ENCODE measurements at places on chromosomes 7 and 10.

GRCh38 chr7:87624628-87625027, 3.6 kb upstream of the RUNDC3B start:
- no peak for DNase-seq

- DNase-seq: no peak
These were observed 166.8 kb downstream of the ETV1 start for GRCh38 chr7:13822678-13823077.

GRCh38 chr7:42224391-42225003, 12.5 kb downstream of the GLI3 start:
- DNase-seq: no peak

GRCh38 chr10:33335801-33336581, 1.5 kb upstream of the NRP1 start:
- DNase-seq: peak; percentile 48

DNA sequence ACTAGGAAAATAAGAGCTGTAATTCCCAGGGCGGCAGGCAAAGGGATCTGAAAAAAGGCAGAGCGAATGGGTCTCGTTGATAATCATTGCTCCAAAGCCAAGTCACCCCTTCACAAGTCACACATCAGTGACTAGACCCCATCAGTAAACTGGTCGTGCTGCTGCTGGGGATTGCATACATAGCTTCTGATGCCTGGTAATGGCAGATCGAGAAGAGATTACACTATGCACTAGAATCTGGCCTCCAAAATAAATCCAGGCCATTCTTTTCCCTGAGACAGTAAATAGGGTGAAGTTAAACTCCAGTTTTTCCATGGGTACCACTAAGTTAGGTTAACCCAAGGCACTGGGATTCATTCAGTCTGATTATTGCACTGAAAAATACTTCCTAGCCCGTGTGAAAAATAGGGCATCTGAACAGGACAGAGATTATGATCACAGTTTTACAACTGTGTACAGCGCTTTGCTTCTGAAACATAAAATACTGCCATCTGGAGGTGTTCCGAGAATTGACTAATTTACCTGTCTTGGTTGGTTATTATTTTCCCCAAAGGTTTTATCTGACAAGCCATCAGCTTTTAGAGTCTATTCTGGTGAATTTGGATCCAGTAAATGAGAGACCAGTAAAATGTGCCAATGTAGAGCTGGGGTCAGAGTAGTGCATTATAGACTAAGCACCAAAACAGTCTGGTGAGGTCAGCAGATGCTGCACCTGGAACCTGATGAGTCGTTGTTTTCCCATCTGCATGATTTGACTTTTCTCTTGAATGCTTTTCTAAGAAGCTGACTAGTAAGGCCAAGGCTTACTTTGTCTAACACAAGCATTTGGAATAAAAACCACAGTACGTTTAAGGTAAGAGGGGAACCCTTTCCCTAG, 82.9 kb upstream of the AFAP1L2 start:
- DNase-seq: no peak
